Pancreas (tissue), 10 donors: ENCODE measurements at places on chromosomes 6 and 20.

DNA sequence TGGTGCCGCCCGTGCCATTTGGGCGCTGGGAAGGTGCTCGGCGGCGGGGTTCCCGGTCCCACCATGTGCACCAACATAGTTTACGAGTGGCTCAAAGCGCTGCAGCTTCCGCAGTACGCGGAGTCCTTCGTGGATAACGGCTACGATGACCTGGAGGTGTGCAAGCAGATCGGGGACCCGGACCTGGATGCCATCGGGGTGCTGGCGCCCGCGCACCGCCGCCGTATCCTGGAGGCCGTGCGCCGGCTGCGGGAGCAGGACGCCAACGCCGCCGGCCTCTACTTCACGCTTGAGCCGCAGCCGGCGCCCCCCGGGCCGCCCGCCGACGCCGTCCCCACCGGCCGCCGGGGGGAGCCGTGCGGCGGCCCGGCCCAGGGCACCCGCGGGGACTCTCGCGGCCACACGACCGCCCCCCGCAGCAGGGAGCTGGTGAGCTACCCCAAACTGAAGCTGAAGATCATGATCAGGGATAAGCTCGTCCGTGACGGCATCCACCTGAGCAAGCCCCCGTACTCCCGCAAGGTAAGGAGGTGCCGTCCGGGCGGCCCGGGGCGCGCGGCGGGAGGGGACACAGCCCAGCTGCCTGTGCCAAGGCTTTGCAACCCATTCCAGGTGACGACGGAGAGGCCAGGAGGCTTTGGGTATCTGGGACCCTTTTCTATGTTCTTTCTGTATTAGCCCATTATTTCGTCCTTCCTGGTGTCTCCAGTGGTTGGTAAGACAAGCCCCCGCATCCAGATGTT lies 547 bp downstream of the SAMD5 start:
- no peaks in the 10 kb centered on the region for H3K36me3 ChIP-seq
- H3K27ac ChIP-seq: no peak overlapping the region
- DNase-seq: no peak
- no peaks in the 10 kb centered on the region for H3K27me3 ChIP-seq
- H3K4me1 ChIP-seq: peaks cover 7% of the 10 kb centered on the region

DNA sequence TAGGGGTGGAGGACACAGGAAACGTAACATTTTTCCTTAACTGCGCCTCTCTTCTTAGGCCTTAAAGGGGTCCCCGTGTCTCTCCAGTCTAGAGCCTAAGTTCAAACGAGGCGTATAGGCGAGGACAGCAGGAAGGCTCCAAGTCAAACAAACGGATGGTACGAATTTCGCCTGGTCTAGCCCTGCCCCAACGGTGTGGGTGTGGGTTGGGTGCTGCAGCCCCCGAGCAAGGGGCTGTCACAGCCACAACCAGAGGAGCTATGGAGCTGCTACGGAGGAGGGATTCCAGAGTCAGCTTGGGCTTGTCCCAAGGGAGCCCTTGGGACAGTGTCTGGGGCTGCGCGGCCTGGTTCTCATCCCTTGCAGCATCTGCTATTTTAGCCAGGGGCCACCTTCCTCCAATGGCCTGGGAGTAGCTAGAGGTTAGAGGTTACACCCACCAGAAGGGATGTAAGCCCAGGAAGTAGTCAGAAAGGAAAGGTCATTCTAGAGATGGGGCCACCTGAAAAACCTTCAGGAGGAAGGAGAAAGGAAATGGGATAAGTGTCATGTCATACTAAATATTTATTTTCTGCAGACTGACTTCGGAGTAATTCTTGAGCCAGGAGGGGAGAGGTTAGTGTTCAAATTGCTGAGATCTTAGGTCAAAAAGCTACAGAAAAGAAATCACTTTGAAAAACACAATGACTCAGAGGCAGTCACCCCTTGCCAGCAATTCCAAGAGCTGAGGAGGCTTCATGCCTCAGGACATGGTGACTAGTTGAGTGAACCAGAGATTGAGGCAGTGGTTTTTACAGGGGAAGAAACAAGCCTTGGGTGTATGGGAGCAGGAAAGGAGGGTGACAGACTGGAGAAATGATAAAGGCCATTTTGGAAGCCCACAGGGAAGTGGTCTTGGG lies 21.7 kb downstream of the VPS52 start:
- peak overlapping the region; percentile 24 for H3K4me3 ChIP-seq
- no peaks in the 10 kb centered on the region for H3K4me1 ChIP-seq
- H3K27ac ChIP-seq: peak overlapping the region; percentile 73

DNA sequence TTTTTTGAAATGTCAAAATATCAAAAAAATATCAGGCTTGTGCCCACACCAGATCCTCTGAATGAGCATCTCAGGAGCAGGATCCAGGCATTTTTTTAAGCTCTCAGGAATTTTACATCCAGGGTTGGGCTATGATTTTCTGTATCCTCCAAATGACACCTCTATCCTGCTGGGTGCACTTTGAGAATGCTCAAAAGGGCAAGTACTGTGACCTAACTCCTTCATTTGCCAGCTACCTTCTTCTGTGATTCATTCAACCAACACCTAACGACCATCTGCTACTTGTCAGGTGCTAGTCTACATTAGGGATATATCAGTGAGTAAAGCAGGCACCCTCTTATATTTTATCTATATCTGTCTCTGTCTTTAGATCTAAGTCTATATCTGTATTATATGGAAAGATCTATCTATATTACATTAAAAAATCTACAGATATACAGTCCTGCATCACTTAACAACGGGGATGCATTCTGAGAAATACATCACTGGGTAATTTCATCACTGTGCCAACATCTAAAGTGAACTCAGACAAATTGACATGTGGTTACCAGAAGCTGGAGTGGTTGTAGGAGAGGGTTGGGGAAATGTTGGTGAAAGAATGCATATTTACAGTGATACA lies 131.6 kb downstream of the KIF16B start:
- H3K4me3 ChIP-seq: no peak overlapping the region
- H3K27me3 ChIP-seq: no peaks in the 10 kb centered on the region
- no peaks in the 10 kb centered on the region for H3K36me3 ChIP-seq
- H3K27ac ChIP-seq: no peak overlapping the region
- no peak for DNase-seq

GRCh38 chr6:56710967-56711366 lies 68.3 kb upstream of the DST start:
- no peak for DNase-seq
- no peaks in the 10 kb centered on the region for H3K36me3 ChIP-seq
- no peak overlapping the region for H3K4me3 ChIP-seq
- no peaks in the 10 kb centered on the region for H3K4me1 ChIP-seq

- H3K36me3 ChIP-seq: no peaks in the 10 kb centered on the region
- H3K27me3 ChIP-seq: no peaks in the 10 kb centered on the region
- H3K4me3 ChIP-seq: no peak overlapping the region
- no peak overlapping the region for H3K27ac ChIP-seq
- no peak for DNase-seq
Observed at GRCh38 chr6:117233145-117233544, 32.2 kb upstream of the VGLL2 start.

- no peaks in the 10 kb centered on the region for H3K27me3 ChIP-seq
- H3K4me3 ChIP-seq: no peak overlapping the region
- H3K36me3 ChIP-seq: no peaks in the 10 kb centered on the region
- H3K4me1 ChIP-seq: no peaks in the 10 kb centered on the region
Observed at GRCh38 chr20:51884561-51884960, 82.2 kb upstream of the SALL4 start.

DNA sequence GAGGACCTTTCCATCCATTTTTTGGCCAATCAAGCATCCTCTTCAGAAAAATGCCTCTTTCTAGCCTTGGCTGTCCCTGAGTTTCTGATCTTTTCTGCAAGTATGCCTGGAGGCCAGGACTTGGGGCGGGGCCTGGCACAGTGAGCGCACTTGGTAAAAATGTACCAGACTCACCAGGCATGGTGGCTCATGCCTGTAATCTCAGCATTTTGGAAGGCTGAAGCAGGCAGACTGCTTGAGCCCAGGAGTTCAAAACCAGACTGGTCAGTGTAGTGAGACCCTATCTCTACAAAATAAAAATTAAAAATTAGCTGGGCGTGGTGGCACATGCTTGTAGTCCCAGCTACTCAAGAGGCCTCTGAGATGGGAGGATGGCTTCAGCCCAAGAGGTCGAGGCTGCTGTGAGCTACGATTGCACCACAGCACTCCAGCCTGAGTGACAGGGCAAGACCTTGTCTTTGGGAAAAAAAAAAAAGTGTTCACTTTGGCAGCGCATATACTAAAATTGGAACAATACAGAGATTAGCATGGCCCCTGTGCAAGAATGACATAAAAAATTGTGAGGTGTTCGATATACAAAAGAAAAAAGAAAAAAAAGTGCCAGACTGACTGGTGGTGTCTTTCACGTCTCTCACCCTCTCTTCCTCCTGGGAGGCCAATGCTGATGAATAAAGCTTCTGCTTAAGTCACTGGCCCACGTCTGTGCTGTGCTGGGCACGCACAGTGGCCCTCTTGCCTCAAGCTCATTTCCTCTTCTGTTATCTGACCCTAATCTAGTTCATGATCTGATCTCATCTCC lies 18.1 kb upstream of the SLC9A8 start:
- no peaks in the 10 kb centered on the region for H3K27me3 ChIP-seq
- no peak for DNase-seq
- no peak overlapping the region for H3K4me3 ChIP-seq
- H3K27ac ChIP-seq: no peak overlapping the region
- no peaks in the 10 kb centered on the region for H3K4me1 ChIP-seq

GRCh38 chr20:3995067-3995748 lies 20.1 kb downstream of the RNF24 start:
- H3K27me3 ChIP-seq: no peaks in the 10 kb centered on the region
- H3K27ac ChIP-seq: no peak overlapping the region
- H3K36me3 ChIP-seq: no peaks in the 10 kb centered on the region
- no peak overlapping the region for H3K4me3 ChIP-seq
- no peaks in the 10 kb centered on the region for H3K4me1 ChIP-seq
- no peak for DNase-seq

DNA sequence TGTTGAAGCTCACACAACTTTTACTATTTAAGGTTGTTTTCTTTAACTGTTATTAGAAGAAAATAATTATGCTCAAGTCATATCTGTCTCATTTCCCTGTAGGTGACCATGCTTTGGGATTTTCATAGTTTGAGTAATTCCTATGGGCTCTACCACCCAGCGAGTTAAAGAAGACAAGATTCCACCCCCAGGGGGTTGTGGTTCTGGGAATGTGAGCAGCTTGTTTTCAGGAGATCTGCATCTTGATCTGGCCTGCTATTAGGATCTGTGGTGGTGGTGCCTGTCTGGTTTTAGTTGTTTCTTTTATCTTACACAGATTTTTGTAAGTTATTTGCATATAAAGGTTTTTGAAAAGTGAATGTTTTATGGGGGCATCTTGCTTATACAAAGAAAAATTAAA lies 20.2 kb upstream of the REV3L start:
- H3K36me3 ChIP-seq: no peaks in the 10 kb centered on the region
- no peaks in the 10 kb centered on the region for H3K27me3 ChIP-seq
- H3K4me3 ChIP-seq: no peak overlapping the region
- no peak overlapping the region for H3K27ac ChIP-seq
- H3K4me1 ChIP-seq: peaks cover 8% of the 10 kb centered on the region

DNA sequence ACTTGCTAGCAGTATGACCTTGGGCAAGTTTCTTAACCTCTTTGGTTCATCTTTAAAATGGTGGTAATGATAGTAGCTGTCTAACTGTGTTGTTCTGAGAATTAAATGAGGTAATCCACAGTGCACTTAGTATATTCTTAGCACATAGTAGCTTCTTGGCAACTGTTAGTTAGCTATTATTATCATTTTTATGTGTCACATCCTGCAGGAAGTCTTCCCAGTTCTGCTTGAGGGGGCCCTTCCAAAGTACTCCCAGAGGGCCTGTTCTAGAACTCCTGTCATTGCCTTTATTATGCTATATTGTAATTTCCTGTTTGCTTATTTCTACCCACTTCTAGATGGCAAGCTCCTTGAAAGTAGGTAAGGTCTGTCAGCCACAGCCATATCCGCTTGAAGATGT lies 30.6 kb downstream of the ANKS1A start:
- no peak overlapping the region for H3K4me3 ChIP-seq
- no peak for DNase-seq
- no peaks in the 10 kb centered on the region for H3K36me3 ChIP-seq
